Sigmoid colon (tissue), 7 donors: ENCODE measurements at places on chromosomes 16 and 17. TPM values are rescaled to one million over a fixed set of nuclear protein-coding genes. Genes with fewer than 3 reads are reported as not detected.

DNA sequence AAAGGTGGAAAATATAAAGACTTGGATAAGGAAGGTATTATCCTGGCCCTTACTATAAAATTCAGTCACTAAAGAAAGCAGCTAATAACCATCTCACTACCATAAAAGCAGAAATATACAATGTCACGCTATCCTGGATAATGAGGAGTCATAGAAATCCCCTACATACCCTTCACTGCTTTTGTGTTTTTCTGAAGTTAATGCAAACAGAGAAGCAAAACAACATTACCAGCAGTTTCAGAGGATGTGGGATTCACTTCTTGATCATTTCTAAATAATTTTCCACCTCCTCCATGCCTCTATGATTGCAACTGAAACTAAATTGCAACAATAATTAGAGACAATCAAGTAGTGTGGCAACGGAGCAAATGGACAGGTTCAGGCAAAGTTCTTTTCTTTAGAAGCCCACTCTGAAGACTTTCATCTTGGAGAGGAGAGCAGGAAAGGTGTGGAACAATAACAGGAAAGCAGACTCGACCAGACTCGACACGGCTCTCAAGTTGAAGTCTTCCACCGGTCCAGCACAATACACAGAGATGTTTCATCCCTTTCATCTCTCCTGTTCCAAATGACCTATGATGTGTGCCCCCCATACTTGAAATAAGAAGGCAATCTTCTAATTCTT is 10.2 kb downstream of the CYTH1 start:
- H3K36me3 ChIP-seq = no peaks in the 10 kb centered on the region
- H3K27me3 ChIP-seq = no peaks in the 10 kb centered on the region
- DNase-seq = peak; percentile 7
- H3K4me1 ChIP-seq = no peaks in the 10 kb centered on the region

DNA sequence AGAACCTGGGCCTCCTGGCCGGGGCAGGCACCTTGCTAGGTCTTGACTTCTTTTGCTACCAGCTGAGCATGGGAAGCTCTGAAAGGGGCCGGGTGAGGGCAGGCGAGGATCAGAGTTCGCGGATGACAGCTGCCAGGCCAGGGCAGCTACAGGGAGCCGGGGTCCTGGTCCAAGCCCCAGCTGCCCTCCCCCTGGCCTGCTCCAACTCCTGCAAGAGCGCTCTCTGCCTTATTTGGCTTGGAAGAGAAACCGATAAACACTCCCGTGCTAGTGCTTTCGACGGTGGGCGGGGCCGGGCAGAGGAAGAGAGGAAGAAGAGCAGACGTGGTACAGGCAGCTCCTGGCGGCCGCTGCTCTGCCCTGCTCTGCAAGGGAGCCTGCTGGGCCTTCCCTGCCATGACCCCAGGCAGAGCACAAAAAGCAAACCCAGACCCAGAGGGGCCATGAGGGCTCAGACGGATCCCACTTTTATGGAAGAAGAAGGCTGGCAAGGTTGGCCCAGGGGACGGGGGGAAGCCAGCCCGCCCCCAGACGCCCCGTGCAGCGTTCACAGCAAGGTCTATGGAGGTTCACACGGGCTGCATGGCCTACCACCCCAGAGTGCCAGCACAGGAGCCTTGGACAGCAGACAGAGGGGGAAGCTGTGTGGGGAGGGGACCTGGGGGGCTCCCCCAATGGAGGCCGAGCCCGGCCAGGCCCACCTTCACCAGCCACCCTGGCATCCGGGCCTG is 25.6 kb downstream of the PIEZO1 start:
- peak overlapping the region; percentile 97 for H3K27ac ChIP-seq
- H3K4me1 ChIP-seq = peaks cover 87% of the 10 kb centered on the region
- peak overlapping the region; percentile 32 for H3K4me3 ChIP-seq
- DNase-seq = peak; percentile 96

- no peak overlapping the region for H3K4me3 ChIP-seq
- no peak overlapping the region for H3K27ac ChIP-seq
- peaks cover 24% of the 10 kb centered on the region for H3K36me3 ChIP-seq
- no peaks in the 10 kb centered on the region for H3K27me3 ChIP-seq
- H3K4me1 ChIP-seq = peaks cover 11% of the 10 kb centered on the region
These were observed 12.3 kb downstream of the GINS2 start for GRCh38 chr16:85676466-85676865.

GRCh38 chr17:68569346-68569745 is 31.8 kb downstream of the FAM20A start:
- H3K4me1 ChIP-seq = no peaks in the 10 kb centered on the region
- no peaks in the 10 kb centered on the region for H3K36me3 ChIP-seq
- DNase-seq = no peak
- H3K4me3 ChIP-seq = no peak overlapping the region
- no peaks in the 10 kb centered on the region for H3K27me3 ChIP-seq

GRCh38 chr17:74599448-74599939 is 7.4 kb upstream of the CD300LD start:
- no peak for DNase-seq
- no peaks in the 10 kb centered on the region for H3K36me3 ChIP-seq

GRCh38 chr16:86823888-86824671 is 245.7 kb downstream of the FOXL1 start:
- DNase-seq = no peak
- H3K27me3 ChIP-seq = peaks cover 86% of the 10 kb centered on the region
- H3K4me1 ChIP-seq = no peaks in the 10 kb centered on the region
- H3K27ac ChIP-seq = no peak overlapping the region
- no peaks in the 10 kb centered on the region for H3K36me3 ChIP-seq
- H3K4me3 ChIP-seq = no peak overlapping the region

GRCh38 chr17:61073799-61074513 is 325.7 kb upstream of the TBX2 start:
- H3K4me1 ChIP-seq = no peaks in the 10 kb centered on the region
- no peak overlapping the region for H3K27ac ChIP-seq
- no peak overlapping the region for H3K4me3 ChIP-seq
- DNase-seq = no peak
- no peaks in the 10 kb centered on the region for H3K36me3 ChIP-seq
- H3K27me3 ChIP-seq = no peaks in the 10 kb centered on the region

GRCh38 chr16:29824589-29825144 is 4.4 kb downstream of the MVP start:
- DNase-seq = no peak
- no peaks in the 10 kb centered on the region for H3K27me3 ChIP-seq
- no peaks in the 10 kb centered on the region for H3K36me3 ChIP-seq

DNA sequence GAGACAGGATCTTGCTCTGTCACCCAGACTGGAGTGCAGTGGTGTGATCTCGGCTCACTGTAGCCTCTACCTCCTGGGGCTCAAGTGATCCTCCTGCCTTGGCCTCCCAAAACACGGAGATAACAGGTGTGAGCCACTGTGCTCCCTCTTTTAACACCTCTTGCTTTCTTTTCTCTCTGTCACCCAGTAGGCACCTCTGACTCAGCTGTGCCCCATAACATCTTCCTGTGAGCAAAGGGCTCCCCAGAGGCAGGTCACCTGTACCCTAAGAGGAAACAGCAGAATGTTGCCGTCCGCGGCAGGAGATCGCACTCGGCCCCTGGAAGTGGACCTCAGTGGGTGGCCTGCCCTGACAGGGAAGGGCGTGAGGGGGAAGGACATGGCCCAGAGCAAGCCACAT is 918 bp upstream of the NLRC3 start:
- H3K27me3 ChIP-seq = peaks cover 34% of the 10 kb centered on the region
- H3K4me3 ChIP-seq = no peak overlapping the region
- H3K4me1 ChIP-seq = no peaks in the 10 kb centered on the region
- no peak for DNase-seq
- H3K36me3 ChIP-seq = peaks cover 11% of the 10 kb centered on the region
- no peak overlapping the region for H3K27ac ChIP-seq

DNA sequence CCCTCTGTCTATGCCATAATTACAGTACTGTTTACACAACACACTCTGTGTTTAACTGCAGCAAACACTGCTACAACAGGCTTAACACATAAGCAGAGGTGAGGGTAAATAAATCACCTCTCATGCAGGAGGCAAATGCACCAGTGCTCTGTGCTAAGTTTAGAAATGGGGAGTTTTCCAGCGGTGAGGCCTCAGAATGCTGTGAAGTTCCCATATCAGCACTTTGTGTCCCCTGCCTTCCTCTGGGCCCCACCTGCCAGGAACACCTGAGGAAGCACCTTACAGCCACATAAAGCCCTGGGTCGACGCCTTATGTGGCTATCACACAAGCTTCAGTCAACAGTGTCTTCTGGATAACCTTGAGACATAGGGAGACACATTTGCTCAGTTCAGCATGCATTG is 304.5 kb downstream of the HAPSTR1 start:
- H3K27me3 ChIP-seq = no peaks in the 10 kb centered on the region
- DNase-seq = no peak
- H3K27ac ChIP-seq = no peak overlapping the region
- H3K36me3 ChIP-seq = no peaks in the 10 kb centered on the region
- no peak overlapping the region for H3K4me3 ChIP-seq

DNA sequence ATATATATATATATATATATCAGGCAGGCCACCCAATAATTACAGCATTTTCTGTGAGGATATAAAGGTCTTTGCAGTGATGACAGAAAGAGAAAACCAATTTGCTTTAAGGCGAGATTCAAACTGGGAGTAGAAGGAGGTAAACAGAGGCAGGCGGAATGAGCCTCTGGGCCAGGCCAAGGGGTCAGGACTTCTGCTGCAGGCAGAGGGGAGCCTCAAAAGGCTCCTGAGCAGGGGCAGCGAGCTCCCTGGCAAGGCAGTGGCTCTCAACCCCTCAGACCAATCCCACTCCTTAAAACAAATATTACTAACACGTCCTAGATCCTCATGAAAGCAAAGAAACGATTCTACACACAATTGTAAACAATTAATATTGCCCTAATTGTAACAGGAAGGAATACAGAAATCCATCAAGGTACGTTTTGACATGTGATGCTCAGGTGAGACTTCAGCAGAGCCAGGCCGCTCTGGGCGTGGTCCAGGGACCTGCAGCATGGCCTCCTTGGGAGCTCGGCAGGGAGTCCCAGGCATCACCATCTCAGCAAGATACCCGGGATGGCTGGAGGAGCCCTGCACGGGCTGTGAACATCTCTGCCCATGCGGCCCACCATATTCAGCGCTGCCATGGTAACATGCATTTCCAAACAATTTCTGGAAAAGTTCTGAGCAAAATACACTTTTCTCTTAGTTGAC is 18.4 kb downstream of the FBXO31 start:
- peaks cover 59% of the 10 kb centered on the region for H3K4me1 ChIP-seq
- H3K36me3 ChIP-seq = peaks cover 31% of the 10 kb centered on the region
- no peaks in the 10 kb centered on the region for H3K27me3 ChIP-seq
- H3K4me3 ChIP-seq = no peak overlapping the region

- no peak overlapping the region for H3K27ac ChIP-seq
- no peak for DNase-seq
- H3K27me3 ChIP-seq = no peaks in the 10 kb centered on the region
- no peaks in the 10 kb centered on the region for H3K4me1 ChIP-seq
- no peak overlapping the region for H3K4me3 ChIP-seq
These were observed 10.0 kb downstream of the WDR45B start for GRCh38 chr17:82638183-82638773.

- H3K27ac ChIP-seq = no peak within 1 kb of the TSS
- no peaks in the 10 kb centered on the region for H3K27me3 ChIP-seq
- H3K4me3 ChIP-seq = no peak within 1 kb of the TSS
- no peaks in the 10 kb centered on the region for H3K4me1 ChIP-seq
- no peaks in the 10 kb centered on the region for H3K36me3 ChIP-seq
These were observed at the start of gene CD300H for GRCh38 chr17:74567397-74567796. Gene CD300H, minus strand, starts transcription at chr17:74567509.

DNA sequence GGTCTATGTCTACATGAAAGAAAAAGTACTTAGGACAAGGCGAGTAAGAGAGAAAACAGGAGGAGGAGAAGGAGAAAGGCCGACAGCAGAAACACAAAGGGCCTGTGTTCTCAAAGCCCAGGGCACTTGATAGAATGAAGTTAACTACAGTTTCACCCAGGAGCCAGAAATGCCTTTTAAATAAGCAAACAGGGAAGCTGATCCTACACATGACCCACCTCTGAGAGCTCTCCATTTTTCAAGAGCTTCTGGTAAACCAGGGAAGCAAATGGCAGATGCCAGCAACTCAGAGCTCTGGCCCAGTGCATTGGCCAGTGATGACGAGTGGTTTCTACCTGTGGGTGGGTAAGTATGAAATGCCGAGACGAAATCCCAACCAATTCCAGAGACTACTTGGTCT is 163.4 kb downstream of the ZFHX3 start:
- no peak overlapping the region for H3K27ac ChIP-seq
- H3K4me3 ChIP-seq = no peak overlapping the region
- peaks cover 25% of the 10 kb centered on the region for H3K36me3 ChIP-seq
- no peaks in the 10 kb centered on the region for H3K4me1 ChIP-seq
- DNase-seq = no peak

- no peak for DNase-seq
- no peak overlapping the region for H3K27ac ChIP-seq
- H3K4me3 ChIP-seq = no peak overlapping the region
These were observed 895 bp downstream of the UTS2R start for GRCh38 chr17:82372249-82373071.

DNA sequence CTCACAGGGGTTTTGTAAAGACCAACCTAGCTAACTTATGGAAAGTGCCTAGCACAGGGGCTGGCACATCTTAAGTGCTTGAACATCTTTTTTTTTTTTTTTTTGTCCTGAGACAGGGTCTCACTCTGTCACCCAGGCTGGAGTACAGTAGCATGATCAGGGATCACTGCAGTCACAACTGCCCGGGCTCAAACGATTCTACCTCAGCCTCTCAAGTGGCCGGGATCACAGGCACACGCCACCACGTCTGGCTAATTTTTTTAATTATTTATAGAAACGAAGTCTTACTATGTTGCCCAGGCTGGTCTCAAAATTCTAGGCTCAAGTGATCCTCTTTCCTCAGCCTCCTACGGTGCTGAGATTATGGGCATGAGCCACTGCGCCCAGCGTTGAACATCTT is 1.3 kb downstream of the LYRM9 start:
- H3K4me3 ChIP-seq = no peak overlapping the region
- H3K4me1 ChIP-seq = peaks cover 10% of the 10 kb centered on the region
- DNase-seq = no peak
- no peaks in the 10 kb centered on the region for H3K27me3 ChIP-seq
- no peaks in the 10 kb centered on the region for H3K36me3 ChIP-seq

Gene RAP1GAP2
- 4.8 TPM for total RNA-seq

Gene SCNN1G
- not detected for total RNA-seq

Gene SPN
- 1.1 TPM for total RNA-seq

Gene CDH13
- total RNA-seq = 16.2 TPM

Gene AANAT
- total RNA-seq = not detected

Gene BCL6B
- 2.8 TPM for total RNA-seq

Gene PYDC1
- not detected for total RNA-seq

Gene RASD1
- total RNA-seq = 12.5 TPM

Gene KRT15
- total RNA-seq = not detected

Gene TBX6
- total RNA-seq = 1.2 TPM

Gene AATF
- total RNA-seq = 32.4 TPM
